IPS-NIHi11 (cell line): ENCODE measurements at places on chromosomes 2 and 18.

- no peak for DNase-seq
Observed at GRCh38 chr2:121805766-121806143, 50.3 kb downstream of the TSN start.

DNA sequence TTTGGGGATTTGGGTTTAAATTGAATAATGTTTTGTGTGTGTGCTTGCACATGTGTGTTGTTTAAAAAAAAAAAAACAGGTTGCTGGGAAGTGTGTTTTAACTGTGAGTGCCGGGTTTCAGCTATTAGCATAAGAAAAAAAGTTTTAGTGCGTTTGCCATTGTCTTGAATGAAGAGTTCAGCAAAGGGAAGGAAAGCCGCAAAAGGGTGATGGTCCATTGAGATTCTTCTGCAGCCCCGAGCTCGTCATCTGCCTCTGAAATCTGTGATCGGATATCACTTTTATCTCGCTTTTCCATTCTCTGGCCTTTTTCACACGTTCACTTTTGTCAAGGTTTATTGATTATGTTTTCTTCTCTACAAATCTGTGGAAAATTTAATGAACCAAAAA lies 4.7 kb downstream of the GLI2 start:
- DNase-seq = no peak

GRCh38 chr2:74179063-74179865 lies 585 bp upstream of the MOB1A start:
- no peak for DNase-seq

DNA sequence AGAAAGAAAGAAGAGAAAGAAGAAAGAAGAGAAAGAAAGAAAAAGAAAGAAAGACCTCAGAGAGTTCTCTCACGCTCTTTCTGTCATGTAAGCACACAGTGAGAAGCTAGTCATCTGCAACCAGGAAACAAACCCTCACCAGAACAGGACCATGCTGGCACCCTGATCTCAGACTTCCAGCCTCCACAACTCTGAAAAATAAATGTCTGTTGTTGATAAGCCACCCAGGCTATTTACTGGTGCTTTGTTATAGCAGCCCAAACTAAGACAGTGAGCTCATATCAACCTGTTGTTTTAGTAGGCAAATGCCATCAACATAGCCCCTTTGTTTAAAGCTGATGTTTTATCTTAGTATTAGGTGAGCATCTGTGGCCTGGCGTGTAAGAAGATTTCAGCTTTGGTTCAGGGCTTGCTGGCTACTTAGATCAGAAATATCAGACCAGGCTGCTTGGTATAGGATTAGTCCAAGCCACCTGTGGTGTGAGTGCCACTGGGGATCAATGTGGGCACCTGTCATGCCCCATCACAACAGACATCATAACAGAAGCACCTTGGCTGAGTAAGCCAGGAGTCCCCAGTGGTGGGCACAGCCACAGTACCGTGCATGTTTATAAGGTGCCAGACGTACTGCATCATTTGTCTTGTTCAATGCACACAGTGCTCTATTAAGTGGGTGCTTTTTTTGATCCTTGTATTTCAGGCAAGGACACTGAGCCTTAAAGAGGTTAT lies 94.4 kb downstream of the LBH start:
- DNase-seq = no peak

DNA sequence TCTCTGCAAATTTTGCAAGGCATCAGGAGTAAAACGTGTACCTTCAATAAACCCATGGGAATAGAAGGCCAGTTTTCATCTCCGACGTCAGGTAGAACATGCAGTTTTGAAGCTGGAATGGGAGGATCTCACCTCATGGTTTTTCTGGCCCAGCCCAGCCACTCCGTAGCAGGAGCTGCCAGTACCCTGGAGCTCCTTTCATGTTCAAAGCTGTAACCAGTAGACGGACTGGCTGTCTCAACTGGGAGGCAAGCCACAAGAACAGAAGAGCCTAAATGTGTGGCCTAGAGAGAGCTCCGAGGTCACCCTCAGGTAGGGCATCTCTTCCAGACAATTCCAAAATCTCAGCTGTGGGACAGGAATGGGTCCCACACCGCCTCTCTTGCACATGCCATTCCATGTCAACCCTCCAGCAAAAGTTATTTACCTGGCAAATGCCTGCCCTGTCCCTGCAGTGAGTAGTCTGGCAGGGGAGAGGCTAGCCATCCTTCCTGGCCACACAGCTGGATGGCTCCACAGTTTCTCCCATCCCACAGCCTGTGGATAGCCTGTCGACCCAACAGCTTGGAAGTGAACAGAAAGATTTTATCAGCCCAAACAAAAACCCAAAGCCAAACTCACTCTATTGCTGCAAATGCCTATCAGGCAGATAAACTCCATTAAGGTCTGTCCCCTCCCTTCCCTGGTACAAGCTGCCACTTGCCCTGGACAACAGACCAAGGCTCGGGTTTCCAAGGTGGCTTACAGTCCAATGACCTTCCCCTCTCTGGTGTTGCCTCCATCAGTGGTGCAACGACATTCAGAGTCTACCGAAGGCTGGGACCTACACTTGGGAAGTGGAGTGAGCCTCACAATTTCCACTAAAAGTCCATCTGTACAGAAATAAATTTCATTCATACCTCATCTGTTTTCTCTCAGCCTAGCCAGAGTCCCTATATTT lies 27.8 kb downstream of the CRACDL start:
- no peak for DNase-seq

- no peak for DNase-seq
Observed at GRCh38 chr18:57843386-57843785, 40.3 kb upstream of the ATP8B1 start.
